ENCODE measurements at places on chromosomes 1 and 21. TPM values are rescaled to one million over a fixed set of nuclear protein-coding genes. Genes with fewer than 3 reads are reported as not detected.

GRCh38 chr1:180101411-180101810, 53.3 kb upstream of the QSOX1 start:
- no peaks in the 10 kb centered on the region for H3K27me3 ChIP-seq

GRCh38 chr1:158371188-158371953, 17.7 kb downstream of the CD1E start:
- no peak overlapping the region for H3K27ac ChIP-seq
- no peak overlapping the region for H3K4me3 ChIP-seq
- H3K4me1 ChIP-seq, result no peaks in the 10 kb centered on the region
- peaks cover 6% of the 10 kb centered on the region for H3K27me3 ChIP-seq
- DNase-seq, result no peak

EXTL1 gene
- 7.6 TPM for total RNA-seq

- H3K27me3 ChIP-seq, result no peaks in the 10 kb centered on the region
- H3K4me1 ChIP-seq, result peaks cover 9% of the 10 kb centered on the region
- no peak overlapping the region for H3K4me3 ChIP-seq
- no peaks in the 10 kb centered on the region for H3K36me3 ChIP-seq
Observed at GRCh38 chr1:39829791-39830533, 41.3 kb upstream of the BMP8B start.

DNA sequence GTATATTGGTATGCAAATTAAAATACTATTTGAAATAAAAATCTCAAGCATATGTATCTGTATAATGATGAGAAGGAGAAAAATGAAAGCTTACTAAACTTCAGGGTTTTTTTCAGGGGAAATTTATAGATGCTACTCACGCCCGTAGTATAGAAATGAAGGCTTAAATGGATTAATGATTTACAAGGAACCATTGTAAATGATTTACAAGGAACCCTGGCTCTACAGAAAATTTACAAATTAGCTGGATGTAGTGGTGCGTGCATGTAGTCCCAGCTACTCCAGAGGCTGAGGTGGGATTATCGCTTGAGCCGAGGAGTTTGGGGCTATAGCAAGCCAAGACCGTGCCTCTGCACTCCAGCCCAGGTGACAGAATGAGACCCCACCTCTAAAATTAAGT, 150.5 kb downstream of the PCBP3 start:
- no peaks in the 10 kb centered on the region for H3K27me3 ChIP-seq
- H3K4me1 ChIP-seq, result peaks cover 6% of the 10 kb centered on the region
- no peak overlapping the region for H3K4me3 ChIP-seq
- no peak overlapping the region for H3K27ac ChIP-seq
- peaks cover 3% of the 10 kb centered on the region for H3K36me3 ChIP-seq

DNA sequence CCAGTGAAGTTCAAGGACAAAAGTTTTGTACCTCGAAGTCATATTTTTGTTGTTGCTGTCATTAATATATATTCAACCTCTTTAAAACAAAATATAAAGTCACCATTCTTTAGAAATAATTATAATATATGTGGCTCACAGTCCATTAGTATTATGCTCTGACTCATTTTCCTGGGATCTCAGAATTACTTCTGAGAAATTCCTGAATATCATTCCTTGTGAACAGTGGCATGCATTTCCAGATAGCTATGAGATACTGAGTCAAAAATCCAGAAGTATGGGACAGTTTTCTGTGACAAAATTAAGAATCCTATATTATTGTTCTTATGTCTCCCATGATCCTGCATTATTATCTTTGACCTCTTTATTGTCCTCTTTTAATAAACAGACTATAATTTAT, 13.8 kb upstream of the RGS21 start:
- no peak overlapping the region for H3K27ac ChIP-seq
- peaks cover 13% of the 10 kb centered on the region for H3K27me3 ChIP-seq
- no peaks in the 10 kb centered on the region for H3K36me3 ChIP-seq
- H3K4me3 ChIP-seq, result no peak overlapping the region

ACKR1 gene
- total RNA-seq, result 0.98 TPM
